ENCODE measurements at places on chromosomes 6 and 20.

GRCh38 chr20:57308451-57309271, 20.9 kb upstream of the SPO11 start:
- no peak for DNase-seq

DNA sequence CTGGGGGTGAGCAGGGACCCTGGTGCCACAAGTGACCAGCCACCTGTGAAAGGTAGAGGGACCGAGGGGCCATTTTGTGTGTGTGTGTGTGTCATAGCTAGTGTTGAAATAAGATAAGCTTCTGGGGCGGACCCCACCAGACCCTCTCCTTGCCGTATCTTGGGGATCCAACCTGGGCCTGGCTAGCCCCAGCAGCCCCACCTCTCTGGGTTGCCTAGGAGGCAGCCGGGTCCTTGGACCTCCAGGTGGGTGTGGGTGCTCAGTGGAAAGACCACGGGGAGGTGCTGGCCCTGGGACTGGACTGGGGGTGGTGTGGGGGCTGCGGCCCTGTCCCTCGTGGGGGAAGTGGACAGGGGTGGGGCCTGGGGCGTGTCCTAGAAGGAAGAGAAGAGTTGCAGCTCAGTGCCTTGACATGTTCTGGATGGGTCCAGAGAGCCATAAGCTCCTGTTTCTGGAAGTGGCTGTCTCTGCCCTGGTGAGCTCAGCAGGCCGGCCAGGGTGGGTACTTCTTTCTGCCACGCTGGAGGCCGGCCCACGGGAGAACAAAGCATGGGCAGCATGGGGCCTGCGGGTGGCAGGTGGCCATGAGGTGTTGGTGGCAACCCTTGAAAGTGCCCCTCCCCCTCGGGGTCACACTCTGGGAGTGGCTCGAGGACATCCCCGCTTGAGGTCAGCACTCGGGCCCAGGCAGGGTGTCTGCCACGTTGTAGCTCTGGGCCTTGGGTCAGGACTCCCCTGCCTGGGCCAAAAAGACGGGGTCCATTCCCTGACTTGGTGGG, 8.4 kb downstream of the RBBP8NL start:
- DNase-seq: no peak

DNA sequence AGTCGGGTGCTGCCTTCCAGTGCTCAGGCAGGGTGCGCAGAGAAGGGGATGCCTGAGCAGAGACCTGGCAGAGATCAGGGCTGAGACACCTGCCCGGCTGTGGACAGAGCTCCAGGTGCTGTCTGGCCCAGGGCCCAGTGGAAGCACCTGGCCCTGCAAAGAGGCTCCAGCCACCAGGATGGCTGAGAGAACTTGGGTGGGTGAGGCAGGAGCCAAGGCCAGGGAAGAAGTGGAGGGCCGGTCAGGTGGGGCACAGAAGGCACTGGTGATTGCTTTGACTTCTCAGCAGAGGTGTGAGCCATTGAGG, 31.2 kb downstream of the PNLDC1 start:
- DNase-seq: no peak

DNA sequence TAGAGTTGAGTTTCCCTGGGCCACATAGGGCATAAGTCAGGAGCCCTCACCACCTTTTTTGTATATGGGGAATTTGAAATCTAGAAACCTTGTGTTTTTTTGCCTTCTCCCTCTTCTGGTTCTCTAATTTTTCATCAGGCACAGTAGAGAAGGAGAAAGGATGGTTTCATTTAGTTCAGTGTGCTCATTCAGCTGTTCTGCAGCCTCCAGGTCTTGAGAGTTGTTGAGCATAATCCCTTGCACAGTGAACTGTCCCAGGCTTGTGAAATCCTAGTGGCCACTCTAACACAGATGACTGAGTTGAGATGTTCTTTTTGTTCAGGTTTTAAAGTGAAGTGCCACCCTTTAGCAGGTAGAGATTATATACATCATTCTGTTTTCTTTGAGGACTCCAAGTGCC, 183.5 kb downstream of the CDKAL1 start:
- DNase-seq: no peak

- DNase-seq: no peak
Measured at GRCh38 chr6:36460916-36461315, 18.1 kb downstream of the KCTD20 start.

DNA sequence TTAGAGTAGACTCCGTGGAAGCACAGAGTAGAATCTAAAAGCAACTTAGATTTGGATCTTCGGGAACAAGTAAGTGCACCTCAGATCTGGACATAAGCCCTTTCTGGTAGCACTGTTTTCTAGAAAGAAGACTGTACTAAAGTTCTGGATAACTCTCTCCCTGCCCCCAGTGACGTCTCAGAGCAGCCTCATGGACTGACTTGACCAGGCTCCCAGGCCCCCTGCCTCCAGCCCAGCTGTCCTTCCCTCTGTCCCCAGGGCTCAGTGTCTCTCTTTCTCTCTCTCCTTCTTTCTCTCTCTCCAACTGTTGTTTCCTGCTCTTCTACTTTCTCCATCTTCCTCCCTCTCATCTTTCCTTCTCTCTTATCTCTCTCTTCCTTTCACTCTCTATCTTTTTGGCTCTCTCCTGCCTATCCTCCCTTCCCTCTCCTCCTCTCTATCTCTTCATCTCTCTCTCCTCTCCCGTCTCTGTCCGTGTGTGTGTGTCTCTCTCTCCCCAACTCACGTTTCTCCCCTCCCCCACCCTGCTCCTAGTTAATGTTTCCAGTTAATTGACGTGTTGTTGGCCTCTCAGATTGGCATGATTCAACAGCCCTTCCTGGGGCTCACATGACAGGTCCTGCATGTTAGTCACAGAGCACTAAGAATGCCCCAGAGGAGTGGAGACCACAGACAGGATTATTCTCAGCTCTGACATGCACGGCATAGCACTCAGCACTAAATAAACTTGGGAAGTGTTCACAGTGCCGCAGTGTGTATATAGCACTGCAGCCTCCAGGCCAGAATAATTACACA, 180.4 kb upstream of the FOXQ1 start:
- peak; percentile 52 for DNase-seq

DNA sequence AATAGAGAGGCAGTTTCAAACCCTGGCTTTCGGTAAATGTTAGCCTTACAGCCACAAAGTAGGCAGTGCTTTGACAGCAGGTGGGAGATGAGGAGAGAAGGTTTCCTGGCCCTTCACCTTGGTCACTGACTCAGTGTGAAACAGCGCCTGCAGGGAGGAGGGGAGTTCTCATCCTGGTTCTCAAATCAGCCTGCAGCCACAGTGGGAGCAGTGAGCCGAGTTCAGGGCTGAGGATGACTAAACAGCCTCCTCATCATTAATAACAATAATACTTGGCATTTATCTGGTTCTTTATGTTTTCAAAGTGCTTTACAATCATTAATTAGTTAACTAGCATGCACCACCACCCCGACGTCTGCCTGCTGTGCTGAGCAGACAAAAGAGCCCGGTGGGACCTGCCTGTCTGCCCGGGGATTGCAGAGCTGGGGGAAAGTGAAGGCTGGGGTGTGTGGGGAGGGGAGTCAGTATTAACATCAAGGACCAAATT, 59.6 kb downstream of the PRDM1 start:
- peak; percentile 35 for DNase-seq
